Fibroblast of skin of right biceps (primary cell): ENCODE measurements at places on chromosomes 5 and 9.
A peak's percentile ranks its signal among the peaks of the same experiment; 100 is the strongest.

DNA sequence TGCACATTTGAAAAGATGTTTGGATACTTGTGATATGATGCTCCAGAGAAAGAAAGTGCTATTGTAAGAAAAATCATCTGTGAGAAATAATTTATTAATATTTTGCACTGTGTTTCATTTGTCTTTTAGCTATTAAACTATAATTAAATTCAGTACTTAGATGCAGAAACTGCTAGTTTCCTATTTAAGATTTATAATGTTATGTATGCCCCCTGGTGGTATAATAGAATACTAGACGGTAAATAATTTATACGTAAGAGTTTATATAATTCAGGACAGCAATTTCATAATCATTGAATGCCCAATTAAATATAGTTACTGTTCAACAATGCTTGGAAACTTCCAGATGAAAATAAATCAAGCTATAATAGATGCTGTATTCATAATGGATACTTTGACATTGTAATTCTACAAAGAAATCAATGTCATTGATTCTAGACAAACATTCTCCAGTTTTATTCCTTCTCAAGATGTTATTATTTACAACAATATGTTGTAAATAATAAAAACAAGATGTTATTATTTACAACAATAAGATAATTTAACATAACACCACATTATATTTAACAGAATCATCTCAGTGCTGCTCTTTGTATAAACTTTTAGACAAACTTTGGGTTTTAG lies 101.0 kb downstream of the TMEM232 start:
- DNase-seq = peak; percentile 49

DNA sequence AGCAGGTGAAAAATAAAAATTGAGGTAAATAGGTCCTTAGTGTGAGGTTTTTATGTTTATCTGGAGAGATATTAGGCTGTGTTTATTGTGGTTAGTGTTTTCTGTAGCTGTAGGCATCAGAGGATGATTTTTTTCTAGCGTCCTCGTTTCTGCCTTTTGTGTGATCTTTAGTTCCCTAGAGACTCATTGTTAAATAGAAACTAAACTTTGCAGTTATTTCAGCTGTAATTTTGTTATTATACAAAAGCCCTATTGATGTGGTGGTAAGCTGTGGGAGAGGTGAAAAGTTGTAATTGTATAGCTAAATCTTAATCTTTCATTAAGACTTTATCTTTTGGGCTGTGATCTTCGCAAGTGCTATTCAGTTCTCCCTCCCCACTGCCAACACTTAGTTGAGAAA lies 340.3 kb downstream of the CYLC2 start:
- DNase-seq = no peak

DNA sequence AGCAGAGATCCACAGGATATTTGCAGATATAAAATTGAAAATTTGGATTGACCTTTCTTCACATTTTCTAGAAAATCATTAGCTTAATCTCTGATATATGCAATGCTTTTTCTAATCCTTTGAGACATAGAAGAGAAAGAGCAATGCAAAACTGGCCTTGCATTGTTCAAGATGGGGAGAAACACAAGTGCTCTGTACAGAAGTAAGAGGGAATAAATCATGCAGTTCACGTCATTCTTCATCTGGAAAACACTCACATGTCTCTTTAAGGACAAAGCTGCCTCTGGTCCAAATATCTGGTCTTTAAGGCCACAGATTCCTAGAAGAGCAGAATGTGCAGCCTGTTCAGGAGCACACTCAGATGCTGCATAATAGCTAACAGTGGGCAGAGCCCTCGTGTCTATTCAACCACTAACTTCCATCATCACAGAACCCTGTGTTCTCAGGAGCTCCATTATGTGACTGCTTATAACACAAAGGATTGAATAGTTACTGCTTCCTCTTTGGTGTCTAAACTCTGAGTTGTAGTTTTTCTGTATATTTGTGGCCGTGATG lies 277.5 kb downstream of the PLK2 start:
- DNase-seq = no peak

- no peak for DNase-seq
Measured at GRCh38 chr5:87392170-87392569, 20.6 kb downstream of the CCNH start.

DNA sequence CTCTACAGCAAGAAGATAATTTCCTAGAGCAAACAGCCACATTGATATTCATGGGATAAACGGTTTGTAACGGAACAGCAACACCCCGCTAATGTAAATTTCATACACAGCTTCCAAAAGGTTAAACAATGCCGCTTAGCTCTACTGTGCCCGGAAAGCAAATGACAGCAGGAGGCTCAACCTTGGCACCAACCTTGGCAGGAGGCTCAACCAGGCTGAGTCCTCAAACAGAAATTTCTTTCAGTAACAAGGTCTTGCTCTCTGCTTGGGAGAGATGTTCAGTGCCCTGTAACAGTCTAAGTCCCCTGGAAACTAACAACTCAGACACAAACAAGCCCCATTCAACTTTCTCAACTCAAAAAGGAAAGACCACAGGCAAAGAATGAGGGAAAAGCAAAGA lies 11.1 kb upstream of the PPP1R2B start:
- DNase-seq = no peak
